ENCODE measurements at places on chromosomes 1 and 21.

- no peak for DNase-seq
These were observed 132.3 kb downstream of the BEND5 start for GRCh38 chr1:48644190-48644900.

GRCh38 chr1:23619299-23620188 is 60.2 kb upstream of the ID3 start:
- DNase-seq, result no peak

DNA sequence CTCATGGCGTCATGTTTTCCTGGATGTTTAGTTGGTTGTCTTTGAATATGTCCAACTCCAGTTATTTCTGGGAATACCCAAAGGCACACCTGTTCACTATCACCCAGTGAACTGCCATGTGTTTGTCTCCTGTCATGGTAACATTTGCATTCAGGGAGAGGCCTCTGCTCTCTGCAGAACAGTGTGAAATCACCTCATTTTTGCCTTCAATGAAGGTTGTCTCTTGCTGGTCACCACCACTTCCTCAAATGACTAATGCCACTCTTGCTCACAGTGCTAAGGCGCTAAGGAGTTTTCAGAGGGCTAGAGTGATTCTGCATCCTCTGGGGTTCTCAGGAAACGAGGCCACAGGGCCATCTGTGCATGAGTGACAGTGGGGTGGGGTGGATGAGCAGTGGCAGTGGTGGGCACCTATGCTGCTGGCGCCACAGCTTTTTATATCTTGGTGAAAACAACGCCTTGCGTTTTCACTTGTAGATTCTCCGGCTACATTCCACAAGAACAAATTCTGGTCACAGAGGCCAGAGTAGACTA is 60.0 kb upstream of the ATP5PO start:
- DNase-seq, result no peak

DNA sequence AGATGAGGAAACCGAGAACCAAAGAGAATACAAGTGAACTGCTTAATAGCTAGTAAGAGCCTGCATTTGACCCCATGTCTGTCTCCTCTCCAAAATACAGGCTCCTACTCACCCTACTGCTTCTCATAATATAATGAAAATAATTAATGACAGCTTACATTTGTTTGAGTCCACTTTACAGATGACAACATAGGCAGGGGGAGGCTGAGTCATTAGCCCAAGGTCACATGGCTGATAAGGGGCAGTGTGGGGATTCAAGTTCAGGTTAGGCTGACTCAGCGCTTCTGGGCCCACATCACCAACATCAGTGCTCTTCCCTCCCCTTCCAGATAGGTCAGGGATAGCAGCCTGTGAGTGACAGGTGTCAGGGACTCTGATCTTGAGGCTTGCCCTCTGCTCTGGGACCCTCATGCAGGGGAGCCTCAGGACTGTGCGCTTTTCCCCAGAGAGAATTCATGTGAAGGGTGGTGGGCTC is 16.2 kb downstream of the AZIN2 start:
- no peak for DNase-seq

- no peak for DNase-seq
These were observed 15.2 kb upstream of the IGSF3 start for GRCh38 chr1:116682641-116683221.

DNA sequence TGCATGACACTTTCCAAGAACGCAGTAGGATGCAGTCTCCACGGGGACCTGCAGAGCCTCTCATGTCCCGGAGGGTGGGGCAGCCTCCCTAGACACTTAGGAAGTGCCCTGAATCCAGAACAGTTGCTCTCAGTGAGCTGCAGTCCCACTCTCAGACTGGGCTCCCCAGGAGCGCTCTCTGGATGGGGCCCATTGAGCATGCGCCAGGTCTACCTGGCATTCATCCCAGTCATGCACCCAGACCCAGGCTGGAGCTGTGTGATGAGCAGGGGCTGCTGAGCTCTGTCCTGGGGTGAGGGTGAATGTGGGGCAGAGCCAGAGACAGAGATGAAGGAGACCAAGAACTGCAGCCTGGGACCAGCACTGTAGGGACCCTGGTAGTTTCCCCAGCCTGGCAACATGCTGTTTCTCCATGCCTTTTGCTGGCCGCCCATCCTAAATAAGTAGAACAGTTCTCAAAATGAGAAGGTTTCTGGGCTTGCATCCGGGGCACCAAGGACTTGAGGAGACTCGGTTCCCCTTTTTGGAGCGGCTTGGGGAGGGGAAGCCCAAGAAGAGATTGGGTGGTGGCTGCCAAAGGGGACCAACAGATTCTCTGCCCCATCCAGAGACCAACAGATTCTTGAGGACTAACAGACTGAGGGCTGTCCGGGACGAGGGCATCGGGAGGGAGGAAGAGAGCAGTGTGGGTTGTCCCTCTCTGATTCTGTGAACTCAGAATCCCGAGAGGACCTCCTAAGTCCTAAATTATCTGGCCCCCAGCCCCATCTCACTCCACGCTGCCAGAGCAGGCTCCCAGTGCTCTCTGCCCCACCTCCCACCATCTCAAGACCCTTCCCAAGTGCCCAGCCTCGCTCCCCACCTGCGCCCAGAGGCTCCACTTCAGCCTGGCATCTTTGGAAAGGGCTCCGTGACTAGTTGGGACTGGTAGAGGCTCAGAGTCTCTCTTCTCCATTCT is 1.0 kb upstream of the PGLYRP4 start:
- DNase-seq, result no peak

- DNase-seq, result no peak
These were observed 602.8 kb downstream of the KCNT2 start for GRCh38 chr1:196005426-196005825.

DNA sequence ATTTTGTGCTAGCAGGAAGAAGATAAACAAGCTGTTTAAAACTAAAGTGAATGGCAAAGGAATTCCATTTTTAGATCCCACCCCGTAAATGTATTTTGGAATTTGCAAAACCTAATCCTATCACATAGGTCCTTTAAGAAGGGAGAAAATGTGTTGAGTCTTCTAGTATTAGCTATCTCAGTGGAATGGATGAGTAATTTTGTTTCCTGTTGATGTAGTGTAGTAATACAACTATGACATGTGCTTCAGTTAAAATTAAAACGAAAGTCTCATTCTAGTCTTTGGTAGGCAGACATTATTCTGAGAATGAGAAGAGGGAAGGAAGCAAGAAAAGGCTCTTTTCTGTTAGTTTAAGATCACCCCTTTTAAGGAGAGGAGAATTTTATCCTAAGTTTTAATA is 265.9 kb upstream of the C1orf105 start:
- DNase-seq, result no peak

DNA sequence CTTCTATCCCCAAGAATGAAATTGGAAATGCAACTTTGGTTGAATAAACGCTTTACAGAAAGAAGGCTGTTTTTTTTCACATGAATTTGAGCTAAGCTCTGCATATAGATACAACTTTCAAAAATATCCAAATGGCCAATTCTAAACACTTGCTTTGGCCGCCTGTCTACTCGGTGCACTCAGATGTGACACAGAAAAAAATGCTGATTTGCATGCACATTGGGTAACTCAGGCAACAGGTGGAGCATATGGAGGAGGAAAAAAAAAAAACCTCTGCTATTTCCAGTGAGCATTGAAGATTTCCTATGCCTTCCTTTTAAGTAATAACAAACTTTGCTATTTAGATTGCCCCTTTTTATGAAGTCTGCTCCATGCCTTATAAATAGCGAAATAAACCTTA is 262.5 kb downstream of the GRIK1 start:
- DNase-seq, result no peak

Measured in NCI-H1694 (cell line).